ENCODE measurements at places on chromosomes 12 and 14.
A peak's percentile ranks its signal among the peaks of the same experiment; 100 is the strongest.

GRCh38 chr12:90987101-90987500, 17.7 kb downstream of the EPYC start:
- H3K4me3 ChIP-seq: no peak overlapping the region
- no peaks in the 10 kb centered on the region for H3K27me3 ChIP-seq
- H3K27ac ChIP-seq: no peak overlapping the region

DNA sequence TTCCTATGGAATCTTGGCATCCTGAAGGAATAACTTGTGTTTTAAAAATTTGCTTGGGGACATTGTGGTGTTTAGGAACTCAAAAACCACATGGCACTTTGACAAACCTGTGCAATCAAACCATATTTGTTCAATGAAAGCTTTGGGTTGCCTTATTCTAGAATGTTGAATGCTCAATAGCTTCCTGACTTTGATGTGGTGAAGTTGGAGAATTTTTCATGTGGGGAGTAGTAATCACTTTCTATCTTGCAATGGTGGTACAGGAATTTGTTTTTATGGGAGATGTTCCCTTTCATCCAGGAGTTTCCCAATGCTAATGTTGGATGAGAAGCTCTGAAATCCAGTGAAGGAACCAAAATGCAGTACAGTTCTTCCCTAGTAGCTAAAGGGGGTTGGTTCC, 42.2 kb upstream of the LDHB start:
- no peak overlapping the region for H3K4me3 ChIP-seq
- peaks cover 1% of the 10 kb centered on the region for H3K4me1 ChIP-seq
- H3K36me3 ChIP-seq: no peaks in the 10 kb centered on the region
- H3K27ac ChIP-seq: no peak overlapping the region
- no peaks in the 10 kb centered on the region for H3K27me3 ChIP-seq

GRCh38 chr14:72633551-72633950, 260.4 kb downstream of the DPF3 start:
- DNase-seq: no peak
- H3K4me1 ChIP-seq: no peaks in the 10 kb centered on the region
- H3K27me3 ChIP-seq: peaks cover 2% of the 10 kb centered on the region

DNA sequence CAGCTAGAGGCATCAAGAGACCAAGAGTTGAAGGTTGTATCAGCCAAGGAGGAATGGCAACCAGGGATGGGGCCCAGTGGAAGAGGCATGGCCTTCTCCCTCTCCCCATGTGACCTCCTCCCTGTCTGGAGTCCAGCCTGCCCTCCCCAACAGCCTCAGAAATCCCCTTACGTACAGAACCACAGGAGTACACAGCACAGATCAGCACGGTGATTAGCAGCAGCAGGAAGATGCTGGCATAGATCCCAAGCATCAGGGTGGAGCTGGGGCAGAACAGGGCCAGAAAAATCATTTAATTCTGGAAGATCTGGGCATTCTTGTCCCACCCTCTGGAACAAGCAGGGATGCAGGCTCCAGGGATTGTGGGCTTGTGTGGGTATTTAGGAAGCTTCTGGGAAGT, 14.4 kb downstream of the ADCY6 start:
- DNase-seq: no peak
- H3K4me3 ChIP-seq: no peak overlapping the region
- H3K36me3 ChIP-seq: no peaks in the 10 kb centered on the region
- H3K27ac ChIP-seq: no peak overlapping the region

- peak overlapping the region; percentile 90 for H3K4me3 ChIP-seq
- H3K4me1 ChIP-seq: peaks cover 39% of the 10 kb centered on the region
- H3K27ac ChIP-seq: peak overlapping the region; percentile 96
These were observed 910 bp upstream of the SRP54 start for GRCh38 chr14:34981743-34982420.

DNA sequence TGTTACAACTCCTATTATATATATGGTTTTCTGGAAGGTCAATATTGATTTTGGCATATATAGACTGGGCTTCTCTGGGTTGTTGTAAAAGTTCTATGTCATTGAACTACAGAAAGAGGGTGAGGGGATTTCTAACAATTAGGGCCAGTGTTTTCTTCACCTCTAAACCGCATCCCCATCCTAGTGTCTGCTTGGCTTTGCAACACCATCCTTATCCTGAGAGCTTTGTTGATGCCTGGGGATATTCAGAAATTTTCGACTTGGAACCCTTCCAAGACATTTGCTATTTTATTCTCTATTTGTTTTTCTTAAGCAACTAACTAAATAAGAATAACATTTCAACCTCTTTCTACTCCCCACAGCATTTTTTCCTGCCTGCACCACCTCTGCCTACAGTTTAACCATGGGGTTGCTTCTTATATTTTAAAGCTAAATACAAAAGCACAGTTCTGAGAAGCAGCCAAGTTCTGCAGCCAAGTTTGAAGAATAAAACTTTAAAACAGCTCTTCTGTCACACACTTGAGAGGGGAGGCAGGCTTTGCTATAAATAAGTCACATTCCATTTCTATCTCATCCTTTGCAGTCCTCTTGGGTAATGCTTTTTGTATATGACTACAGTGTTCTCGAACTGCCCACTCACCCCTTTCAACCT, 53.4 kb downstream of the RGS6 start:
- H3K27ac ChIP-seq: no peak overlapping the region
- no peaks in the 10 kb centered on the region for H3K36me3 ChIP-seq
- H3K27me3 ChIP-seq: no peaks in the 10 kb centered on the region
- H3K4me1 ChIP-seq: no peaks in the 10 kb centered on the region

DNA sequence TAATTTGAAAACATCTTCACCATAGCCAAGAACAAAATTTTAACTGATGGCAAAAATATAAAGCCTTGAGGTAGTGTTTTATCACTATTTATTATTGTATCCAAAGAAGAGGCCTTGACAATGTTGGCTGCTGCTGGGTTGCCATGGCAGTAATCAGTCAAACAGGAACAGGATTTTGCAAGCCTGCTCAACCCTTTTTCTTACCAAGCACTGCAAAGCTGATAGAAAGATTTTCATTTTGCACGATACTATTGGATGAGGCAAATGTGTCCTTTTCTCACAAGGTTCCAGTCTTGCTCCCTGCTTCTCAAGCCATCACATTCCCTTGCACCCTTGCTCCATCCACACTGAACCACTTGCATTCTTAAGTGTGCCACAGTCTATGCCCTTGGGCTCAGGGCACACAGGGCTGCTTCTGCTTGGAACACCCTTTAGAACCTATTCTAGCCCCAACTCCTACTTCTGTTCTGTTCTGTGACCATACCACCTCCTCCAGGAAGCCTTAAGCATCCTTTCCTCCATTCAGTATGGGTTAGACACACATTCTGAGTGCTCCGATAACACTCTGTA, 76.5 kb upstream of the AMIGO2 start:
- no peaks in the 10 kb centered on the region for H3K36me3 ChIP-seq
- peaks cover 6% of the 10 kb centered on the region for H3K4me1 ChIP-seq

DNA sequence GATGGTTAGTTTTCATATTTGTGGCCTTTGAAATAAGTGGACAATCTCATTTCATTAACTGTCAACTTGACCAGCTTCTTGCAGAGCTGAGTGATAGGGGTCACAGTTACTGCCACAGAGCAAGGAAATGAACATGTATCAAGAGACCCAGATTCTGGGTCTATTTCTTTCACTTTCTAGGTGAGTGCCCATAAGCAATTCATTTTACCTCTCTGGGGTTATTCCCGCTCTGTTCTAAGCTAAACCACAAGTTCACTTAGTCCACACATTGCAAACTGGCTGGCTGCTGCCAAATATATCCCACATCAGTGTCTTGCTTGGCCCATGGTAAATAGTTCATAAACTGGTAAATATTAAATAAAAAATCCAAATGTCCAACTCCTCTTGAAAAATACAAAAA, 29.9 kb downstream of the GPHB5 start:
- no peaks in the 10 kb centered on the region for H3K4me1 ChIP-seq
- peaks cover 3% of the 10 kb centered on the region for H3K27me3 ChIP-seq
- H3K36me3 ChIP-seq: no peaks in the 10 kb centered on the region
- H3K27ac ChIP-seq: no peak overlapping the region

Measured in CD14-positive monocyte (primary cell).